ENCODE measurements at places on chromosomes 6 and 20.

DNA sequence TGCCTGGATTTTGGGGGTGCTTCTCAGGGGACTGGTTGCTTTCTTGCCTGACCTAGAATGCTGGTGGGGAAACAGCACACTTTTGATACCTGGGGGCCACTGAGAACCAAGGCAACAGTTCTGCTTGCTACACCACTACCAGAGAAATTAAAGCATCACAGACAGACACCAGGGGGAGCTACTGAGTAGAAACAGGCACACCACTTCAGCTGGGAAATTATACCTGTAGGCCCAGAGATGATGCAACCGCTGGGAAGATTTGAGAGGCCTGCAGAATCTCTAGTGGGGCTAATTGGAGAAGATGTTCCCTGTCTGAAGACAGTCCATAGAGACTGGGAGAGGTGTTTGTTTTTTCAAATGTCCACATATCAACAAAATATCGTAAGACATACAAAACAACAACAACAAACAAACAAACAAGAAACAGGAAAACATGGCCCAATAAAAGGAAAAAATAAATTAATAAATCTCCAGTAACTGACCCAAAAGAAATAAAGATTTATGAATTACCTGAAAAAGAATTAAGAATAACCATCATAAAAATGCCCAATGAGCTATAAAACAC is 129.4 kb upstream of the RIN2 start:
- H3K27me3 ChIP-seq, result no peaks in the 10 kb centered on the region
- no peaks in the 10 kb centered on the region for H3K36me3 ChIP-seq
- H3K4me3 ChIP-seq, result no peak overlapping the region
- peaks cover 29% of the 10 kb centered on the region for H3K4me1 ChIP-seq
- no peak overlapping the region for H3K27ac ChIP-seq

- no peak for DNase-seq
- H3K36me3 ChIP-seq, result no peaks in the 10 kb centered on the region
- H3K4me1 ChIP-seq, result no peaks in the 10 kb centered on the region
- no peak overlapping the region for H3K4me3 ChIP-seq
- H3K27ac ChIP-seq, result no peak overlapping the region
Measured at GRCh38 chr6:83978324-83978734, 55.2 kb upstream of the MRAP2 start.

GRCh38 chr6:11495565-11496145 is 41.9 kb upstream of the TMEM170B start:
- no peak overlapping the region for H3K4me3 ChIP-seq
- no peak for DNase-seq
- no peaks in the 10 kb centered on the region for H3K36me3 ChIP-seq
- H3K27me3 ChIP-seq, result no peaks in the 10 kb centered on the region
- no peak overlapping the region for H3K27ac ChIP-seq

DNA sequence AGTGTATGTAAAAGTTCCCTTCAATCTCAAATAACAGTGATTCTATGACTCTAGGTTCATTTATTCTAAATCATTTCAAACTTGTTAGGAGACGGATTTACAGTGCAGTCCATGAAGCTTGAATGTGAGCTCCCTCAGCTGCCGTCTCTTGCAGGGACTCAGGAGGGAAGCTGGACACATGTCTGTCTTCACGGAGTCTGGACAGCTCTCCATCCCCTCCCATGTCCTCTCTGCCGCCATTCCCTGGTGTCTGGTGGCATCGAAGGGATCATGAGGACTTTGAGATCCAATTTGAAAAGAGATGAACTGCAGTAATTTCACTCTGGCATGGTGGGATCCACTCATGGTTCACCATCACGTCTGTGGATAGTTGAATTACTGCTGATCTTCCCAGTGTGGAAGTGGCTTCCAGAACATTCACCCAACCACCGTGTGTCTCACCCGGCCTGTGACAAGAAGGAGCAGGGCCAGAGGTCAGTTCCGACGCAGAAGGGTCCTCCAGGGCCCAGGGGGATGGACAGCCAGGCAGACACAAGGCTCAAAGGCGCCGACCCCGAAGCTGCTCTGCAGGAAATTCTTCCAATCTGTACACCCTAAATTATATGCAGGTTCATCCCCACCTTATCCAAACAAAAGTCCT is 370.1 kb downstream of the THBS2 start:
- no peaks in the 10 kb centered on the region for H3K4me1 ChIP-seq
- no peaks in the 10 kb centered on the region for H3K36me3 ChIP-seq
- no peak for DNase-seq
- H3K27ac ChIP-seq, result no peak overlapping the region

DNA sequence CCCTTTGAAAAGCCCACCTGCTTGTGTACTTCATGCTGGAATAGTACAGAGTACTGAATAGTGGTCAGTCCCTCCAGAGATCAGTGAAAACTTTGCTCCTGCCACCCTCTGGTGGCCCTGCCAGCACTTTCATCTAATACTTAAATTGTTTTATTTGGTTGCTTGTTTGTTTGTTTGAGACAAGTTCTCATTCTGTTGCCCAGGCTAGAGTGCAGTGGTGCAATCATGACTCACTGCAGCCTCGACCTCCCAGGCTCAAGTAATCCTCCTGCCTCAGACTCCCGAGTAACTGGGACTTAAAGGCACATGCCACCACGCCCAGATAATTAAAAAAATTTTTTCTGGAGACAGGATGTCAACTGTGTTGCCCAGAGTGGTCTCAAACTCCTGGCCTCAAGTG is 9.1 kb downstream of the FAM83D start:
- H3K27me3 ChIP-seq, result no peaks in the 10 kb centered on the region
- H3K27ac ChIP-seq, result no peak overlapping the region
- H3K4me3 ChIP-seq, result no peak overlapping the region
- peaks cover 16% of the 10 kb centered on the region for H3K4me1 ChIP-seq
- no peak for DNase-seq
- peaks cover 65% of the 10 kb centered on the region for H3K36me3 ChIP-seq

GRCh38 chr20:11182720-11183119 is 508.9 kb upstream of the JAG1 start:
- peaks cover 5% of the 10 kb centered on the region for H3K27me3 ChIP-seq
- H3K36me3 ChIP-seq, result no peaks in the 10 kb centered on the region
- DNase-seq, result no peak
- H3K4me3 ChIP-seq, result no peak overlapping the region

DNA sequence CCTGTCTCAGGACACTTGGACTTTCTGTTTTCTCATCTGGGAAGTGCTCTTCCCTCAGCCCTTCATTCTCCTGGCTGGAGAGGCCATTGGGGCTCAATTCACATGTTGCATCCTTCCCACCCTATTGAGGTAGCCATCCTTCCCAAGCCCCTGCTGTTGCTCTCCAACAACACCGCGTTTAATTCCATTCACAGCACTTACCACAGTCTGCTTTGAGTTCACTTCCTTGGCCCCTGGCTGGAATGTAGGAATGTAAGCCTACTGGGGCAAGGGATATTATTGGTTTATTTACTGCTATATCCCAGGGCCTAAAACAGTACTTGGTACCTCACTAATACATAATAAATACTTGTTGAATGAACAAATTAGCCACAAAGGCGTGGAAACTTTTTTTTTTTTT is 6.7 kb upstream of the GFOD1 start:
- H3K36me3 ChIP-seq, result no peaks in the 10 kb centered on the region
- no peaks in the 10 kb centered on the region for H3K4me1 ChIP-seq
- no peak for DNase-seq
- no peak overlapping the region for H3K27ac ChIP-seq
- no peak overlapping the region for H3K4me3 ChIP-seq

- DNase-seq, result no peak
- H3K27me3 ChIP-seq, result no peaks in the 10 kb centered on the region
- no peak overlapping the region for H3K4me3 ChIP-seq
- no peaks in the 10 kb centered on the region for H3K36me3 ChIP-seq
- no peak overlapping the region for H3K27ac ChIP-seq
- no peaks in the 10 kb centered on the region for H3K4me1 ChIP-seq
Measured at GRCh38 chr6:89042664-89043063, 37.9 kb upstream of the PNRC1 start.

- DNase-seq, result no peak
- H3K27ac ChIP-seq, result no peak overlapping the region
- no peaks in the 10 kb centered on the region for H3K27me3 ChIP-seq
- H3K4me3 ChIP-seq, result no peak overlapping the region
- H3K4me1 ChIP-seq, result 0 out of 2 replicates have a peak, but pooled peaks cover 3% of the 10 kb centered on the region
Measured at GRCh38 chr6:166523782-166524559, 62.5 kb downstream of the RAMACL start.

DNA sequence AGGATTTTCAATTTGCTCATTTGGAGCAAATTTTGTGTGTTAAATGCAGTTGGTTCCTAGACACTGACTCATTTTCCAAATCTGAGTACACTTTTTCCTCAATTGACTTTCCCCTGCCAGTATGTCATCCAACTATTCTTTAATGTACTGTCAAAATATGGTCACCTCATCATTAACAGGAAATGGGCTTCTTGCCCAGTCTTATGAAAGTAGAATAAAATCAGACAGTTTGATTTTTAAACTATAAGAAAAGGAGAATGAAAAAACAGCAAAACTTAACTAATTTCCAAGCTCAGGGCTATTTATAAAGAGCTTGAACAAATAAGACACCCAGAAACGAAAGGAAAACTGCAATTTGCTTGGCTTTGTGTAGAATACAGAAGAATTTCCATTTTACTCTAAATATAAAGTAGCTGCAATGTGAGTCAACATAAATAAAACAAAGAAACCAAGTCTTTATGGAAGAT is 43.7 kb upstream of the RAB23 start:
- H3K27me3 ChIP-seq, result no peaks in the 10 kb centered on the region
- no peak for DNase-seq
- no peak overlapping the region for H3K27ac ChIP-seq
- no peaks in the 10 kb centered on the region for H3K4me1 ChIP-seq
- H3K36me3 ChIP-seq, result no peaks in the 10 kb centered on the region

- no peaks in the 10 kb centered on the region for H3K36me3 ChIP-seq
- no peak for DNase-seq
- H3K4me3 ChIP-seq, result no peak overlapping the region
Measured at GRCh38 chr6:13431059-13431656, 56.2 kb downstream of the GFOD1 start.

DNA sequence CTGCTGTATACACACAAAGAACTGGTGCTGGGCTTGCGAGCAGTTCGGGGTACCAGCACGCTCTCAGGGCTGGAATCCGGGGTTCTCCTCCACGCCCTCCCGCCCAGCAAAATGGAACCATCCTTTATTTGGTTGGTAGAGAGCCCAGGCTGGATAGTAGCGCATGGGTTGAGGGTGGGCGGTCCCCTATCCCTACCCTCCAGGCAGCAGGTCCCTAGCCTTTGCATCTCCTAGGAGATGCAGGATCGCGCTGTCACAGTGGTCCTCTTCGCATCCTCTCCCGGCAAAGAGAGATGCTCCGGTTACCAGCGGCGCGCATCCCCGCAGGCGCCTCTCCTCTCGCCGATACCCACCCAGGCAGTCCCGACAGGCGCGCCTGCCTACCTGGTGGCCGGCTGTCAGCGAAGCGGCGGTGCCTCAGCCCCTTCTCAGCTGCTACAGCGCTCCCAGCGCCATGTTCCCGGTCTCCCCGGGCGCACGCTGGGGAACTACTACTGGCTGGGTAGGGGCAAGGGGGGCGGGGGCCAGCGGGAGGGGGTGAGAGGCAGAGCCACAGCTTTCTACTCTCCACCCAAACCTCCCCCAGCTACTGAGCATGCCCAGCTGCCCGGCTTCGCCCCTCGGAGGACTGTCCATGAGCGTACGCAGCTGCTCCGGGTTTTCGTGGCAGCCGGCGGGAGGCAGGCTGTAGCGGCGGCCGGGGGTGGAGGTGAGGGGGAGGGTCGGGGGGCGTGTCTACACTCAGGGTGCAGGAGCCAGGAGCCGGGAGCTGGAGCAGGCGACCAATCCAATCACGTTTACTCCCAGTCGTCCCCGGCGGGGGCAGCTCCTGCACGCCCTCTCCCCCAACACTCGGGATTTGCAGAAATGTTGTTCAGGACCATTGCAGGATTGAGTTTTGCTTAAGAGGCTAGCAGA is at the start of gene PAK5:
Gene PAK5 (minus strand): TSS at position 699 of the 918 bp plus-strand sequence. CDS start 194,748 bp downstream, outside the sequence.
- DNase-seq, result peak; percentile 12
- H3K4me1 ChIP-seq, result no peaks in the 10 kb centered on the region
- no peak within 1 kb of the TSS for H3K27ac ChIP-seq
- no peaks in the 10 kb centered on the region for H3K36me3 ChIP-seq
- H3K4me3 ChIP-seq, result no peak within 1 kb of the TSS
- peaks cover 4% of the 10 kb centered on the region for H3K27me3 ChIP-seq

DNA sequence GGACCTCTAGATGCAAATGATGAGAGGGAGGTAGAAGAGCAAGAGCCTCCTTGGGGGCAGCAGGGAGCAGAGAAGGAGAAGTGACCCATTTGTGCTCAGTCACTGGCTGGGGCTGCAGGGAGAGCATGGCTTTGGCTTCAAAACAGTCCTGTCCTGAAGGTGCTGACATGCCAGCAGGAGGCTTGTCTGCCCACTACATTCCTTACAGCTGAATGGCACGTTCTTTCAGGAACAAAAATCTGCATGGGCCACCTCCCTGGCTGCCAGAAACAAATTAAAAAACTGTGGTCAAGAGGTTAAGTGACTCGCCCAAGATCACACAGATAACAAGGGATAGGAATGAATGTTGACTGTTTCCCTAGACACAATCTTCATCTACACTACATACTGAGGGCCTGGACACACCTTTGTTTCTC is 188.8 kb downstream of the HIVEP2 start:
- peaks cover 3% of the 10 kb centered on the region for H3K4me1 ChIP-seq
- H3K27me3 ChIP-seq, result no peaks in the 10 kb centered on the region
- H3K4me3 ChIP-seq, result no peak overlapping the region
- H3K36me3 ChIP-seq, result peaks cover 3% of the 10 kb centered on the region
- DNase-seq, result peak; percentile 6
